ENCODE measurements at places on chromosomes 3 and 15.

- no peak for DNase-seq
Measured at GRCh38 chr15:63930034-63930433, 96.3 kb upstream of the HERC1 start.

- no peak for DNase-seq
Measured at GRCh38 chr3:89635137-89635536, 527.7 kb downstream of the EPHA3 start.

DNA sequence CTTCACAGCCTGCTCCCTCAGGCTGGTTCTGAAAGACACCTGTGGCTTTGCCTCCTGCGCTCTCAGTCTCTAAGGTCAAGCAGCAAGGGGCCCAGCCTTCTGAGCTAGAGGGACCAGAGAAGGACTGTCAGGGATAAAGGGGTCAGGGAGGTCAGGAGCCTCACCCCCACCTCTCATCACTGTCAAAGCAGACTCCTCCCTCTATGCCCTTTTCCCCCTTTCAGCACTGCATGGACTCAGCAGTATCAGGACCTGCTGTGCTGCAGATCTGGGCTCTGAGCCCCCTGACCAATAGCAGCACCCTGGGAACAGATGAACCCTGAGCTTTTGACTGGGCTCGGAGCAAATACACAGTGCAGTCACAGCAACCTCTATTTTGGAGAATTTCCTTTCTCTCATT, 3.2 kb upstream of the BMF start:
- no peak for DNase-seq

- DNase-seq = no peak
Measured at GRCh38 chr3:162586591-162586990, 1090.0 kb downstream of the OTOL1 start.

DNA sequence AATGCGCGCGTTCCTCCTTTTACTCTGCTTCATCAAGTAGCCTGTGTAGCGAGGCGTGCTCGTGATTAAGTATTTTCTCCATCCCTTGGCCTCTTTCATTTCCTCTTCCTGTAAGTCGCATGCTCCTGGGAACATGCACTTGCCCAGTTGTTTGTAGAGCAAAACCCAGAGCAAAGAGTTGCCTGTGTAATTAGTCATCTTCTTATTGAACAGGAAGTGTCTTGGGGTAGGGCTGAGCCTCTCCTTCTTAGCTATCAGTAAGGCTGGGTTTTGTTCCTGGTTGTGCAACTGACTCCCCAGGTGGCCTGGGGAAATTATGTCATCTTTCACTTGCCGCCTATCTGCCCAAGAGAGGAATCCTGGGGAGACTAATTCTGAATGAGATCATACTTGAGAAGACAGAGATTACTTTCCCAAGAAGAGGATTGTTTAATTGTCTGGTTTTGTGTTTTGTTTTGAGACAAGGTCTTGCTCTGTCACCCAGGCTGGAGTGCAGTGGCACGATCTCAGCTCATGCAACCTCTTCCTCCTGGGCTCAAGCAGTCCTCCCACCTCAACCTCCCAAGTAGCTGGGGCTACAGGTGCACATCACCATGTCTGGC, 14.9 kb downstream of the LIPH start:
- peak; percentile 37 for DNase-seq

DNA sequence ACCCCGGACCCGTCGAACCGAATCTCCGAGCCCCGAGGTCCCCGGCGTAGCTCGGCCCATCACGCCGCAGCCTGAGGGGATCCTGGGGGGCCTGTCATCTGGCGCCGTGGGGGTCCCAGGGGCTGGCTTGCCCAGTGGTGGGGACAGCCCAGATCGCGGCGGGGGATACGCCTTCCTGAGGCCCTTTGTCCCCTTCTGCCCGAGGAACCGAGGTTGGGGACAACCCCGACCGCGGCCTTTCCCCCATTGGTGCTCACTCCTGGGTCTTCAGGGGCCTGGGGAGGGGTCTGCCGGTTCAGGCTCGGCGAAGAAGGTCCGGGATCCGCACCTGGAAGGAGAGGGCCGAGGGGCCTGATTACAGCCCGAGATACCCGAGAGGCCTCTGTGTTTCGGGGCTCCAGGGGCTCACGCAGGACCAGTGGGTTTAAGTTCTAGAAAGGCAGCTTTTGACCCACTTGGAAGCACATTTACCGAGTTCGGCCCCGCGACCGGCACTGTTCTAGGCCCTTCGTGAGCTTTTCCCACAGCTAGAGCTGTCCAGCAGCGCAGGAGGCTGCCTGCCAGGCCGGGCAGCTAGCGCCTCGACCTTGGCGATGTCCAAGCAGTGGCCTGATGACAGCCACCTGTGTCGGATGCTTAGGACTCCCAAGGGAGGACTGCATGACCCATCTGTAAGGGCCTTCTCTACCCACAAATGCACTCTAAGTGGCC, 504 bp downstream of the ABHD2 start:
- DNase-seq = no peak

DNA sequence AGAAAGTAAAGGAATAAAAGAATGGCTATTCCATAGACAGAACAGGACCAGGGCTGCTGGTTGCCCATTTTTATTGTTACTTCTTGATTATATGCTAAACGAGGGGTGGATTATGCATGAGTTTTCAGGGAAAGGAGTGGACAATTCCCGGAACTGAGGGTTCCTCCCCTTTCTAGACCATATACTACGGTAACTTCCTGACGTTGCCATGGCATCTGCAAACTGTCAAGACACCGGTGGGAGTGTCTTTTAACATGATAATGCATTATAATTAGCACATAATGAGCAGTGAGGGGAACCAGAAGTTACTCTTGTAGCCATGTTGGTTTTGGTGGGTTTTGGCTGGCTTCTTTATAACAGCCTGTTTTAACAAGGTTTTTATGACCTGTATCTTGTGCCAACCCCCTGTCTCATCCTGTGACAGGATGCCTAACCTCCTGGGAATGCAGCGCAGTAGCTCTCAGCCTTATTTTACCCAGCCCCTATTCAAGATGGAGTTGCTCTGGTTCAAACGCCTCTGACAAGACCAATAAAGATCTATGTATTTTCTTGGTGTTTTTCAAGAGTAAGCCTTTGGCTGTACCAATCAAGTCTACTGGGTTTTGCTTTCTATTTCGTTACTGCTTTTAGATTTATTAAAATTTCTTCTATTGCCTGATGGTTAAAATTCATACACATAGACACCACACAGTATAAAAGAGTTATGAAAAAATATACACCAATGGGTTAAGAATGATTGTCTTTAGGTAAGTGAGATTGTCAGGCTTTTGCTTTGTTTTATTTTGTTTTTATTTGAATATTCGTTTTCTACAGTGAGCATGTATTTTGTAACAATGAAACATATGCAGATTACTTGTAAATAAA, 37.4 kb upstream of the CTDSPL start:
- DNase-seq = no peak

DNA sequence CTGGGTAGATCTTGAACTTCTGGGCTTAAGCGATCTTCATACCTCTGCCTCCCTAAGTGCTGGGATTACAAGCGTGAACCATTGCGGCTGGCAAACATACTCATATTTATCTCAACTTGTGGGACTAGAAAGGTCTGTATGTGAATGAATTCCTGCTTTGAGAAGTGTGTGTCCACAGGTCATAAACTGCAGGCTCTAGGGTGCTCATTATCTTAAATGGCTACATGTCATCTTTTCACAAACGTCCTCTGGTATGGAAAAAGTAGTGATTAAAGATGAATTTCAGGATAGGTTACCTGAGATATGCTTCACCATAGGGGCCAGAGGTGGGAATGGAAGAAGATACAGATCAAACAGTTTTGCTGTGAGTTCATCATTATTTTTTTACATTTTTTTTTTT, 7.8 kb upstream of the HDAC11 start:
- DNase-seq = no peak

Measured in CD4-positive, alpha-beta T cell treated with Interleukin-4 for 4 hours (primary cell).